ENCODE measurements at places on chromosomes 5 and 9. TPM values are rescaled to one million over a fixed set of nuclear protein-coding genes. Genes with fewer than 3 reads are reported as not detected.

The DAB2IP gene
- total RNA-seq: 36.7 TPM

The HMCN2 gene
- 0.06 TPM for total RNA-seq

The OBP2B gene
- total RNA-seq: not detected

The MYMK gene
- total RNA-seq: not detected

The SAXO1 gene
- total RNA-seq: under 0.01 TPM

The CENPH gene
- 14.0 TPM for total RNA-seq

The KCNMB1 gene
- total RNA-seq: 1.3 TPM

The LHX6 gene
- not detected for total RNA-seq

The ENG gene
- total RNA-seq: 69.0 TPM

The WDR36 gene
- total RNA-seq: 59.1 TPM

The PCDHA13 gene
- 0.19 TPM for total RNA-seq

The PCDHB13 gene
- total RNA-seq: 1.1 TPM

The GDNF gene
- not detected for total RNA-seq

The TEX48 gene
- total RNA-seq: not detected

The DMRTA1 gene
- 0.06 TPM for total RNA-seq

The PCDHGA7 gene
- 4.8 TPM for total RNA-seq

The AIF1L gene
- total RNA-seq: 0.92 TPM

The PRDM9 gene
- not detected for total RNA-seq

The PCDHB16 gene
- 1.9 TPM for total RNA-seq

The IFNA13 gene
- total RNA-seq: not detected

The INSL4 gene
- under 0.01 TPM for total RNA-seq

The ZDHHC21 gene
- total RNA-seq: 12.2 TPM

The ZFYVE16 gene
- 21.4 TPM for total RNA-seq

The TIMD4 gene
- not detected for total RNA-seq

The CDKN2A gene
- total RNA-seq: 10.7 TPM

The GRK6 gene
- 21.7 TPM for total RNA-seq

The EPB41L4B gene
- under 0.01 TPM for total RNA-seq

The CATSPER3 gene
- total RNA-seq: 0.25 TPM

The IL6ST gene
- total RNA-seq: 794 TPM

The YIPF5 gene
- total RNA-seq: 93.4 TPM

The SPOCK1 gene
- total RNA-seq: 50.3 TPM

The GLRA1 gene
- total RNA-seq: not detected

The UCK1 gene
- total RNA-seq: 13.6 TPM

The PCDHA12 gene
- total RNA-seq: 0.06 TPM

The ACOT12 gene
- not detected for total RNA-seq

The STXBP1 gene
- total RNA-seq: 16.8 TPM

The GMCL2 gene
- not detected for total RNA-seq

The PIP5KL1 gene
- total RNA-seq: 0.66 TPM

The INVS gene
- 30.7 TPM for total RNA-seq

The PPP3R2 gene
- not detected for total RNA-seq

The LNPEP gene
- total RNA-seq: 39.4 TPM

The ANKRD55 gene
- total RNA-seq: not detected

The CSF1R gene
- total RNA-seq: not detected

The PCDHB15 gene
- 0.56 TPM for total RNA-seq

The RETREG1 gene
- 1.1 TPM for total RNA-seq

The TPRN gene
- total RNA-seq: 5.2 TPM

The NUTM2F gene
- not detected for total RNA-seq

The PRRT1B gene
- not detected for total RNA-seq

The GABRP gene
- not detected for total RNA-seq

The PTPN3 gene
- total RNA-seq: 12.7 TPM

The IL4 gene
- total RNA-seq: not detected

The KIF24 gene
- total RNA-seq: 2.9 TPM

The PAEP gene
- not detected for total RNA-seq

The IGFBPL1 gene
- not detected for total RNA-seq

The SMIM33 gene
- not detected for total RNA-seq

The SYK gene
- not detected for total RNA-seq

All from aortic smooth muscle cell (primary cell).